ENCODE measurements at places on chromosomes 1 and 21.
A peak's percentile ranks its signal among the peaks of the same experiment; 100 is the strongest.

- DNase-seq = no peak
Measured at GRCh38 chr1:239718571-239718970, 332.2 kb downstream of the CHRM3 start.

GRCh38 chr1:95888941-95889390, 655.0 kb downstream of the RWDD3 start:
- no peak for DNase-seq

- no peak for DNase-seq
Measured at GRCh38 chr1:119621705-119622104, 26.4 kb downstream of the ZNF697 start.

DNA sequence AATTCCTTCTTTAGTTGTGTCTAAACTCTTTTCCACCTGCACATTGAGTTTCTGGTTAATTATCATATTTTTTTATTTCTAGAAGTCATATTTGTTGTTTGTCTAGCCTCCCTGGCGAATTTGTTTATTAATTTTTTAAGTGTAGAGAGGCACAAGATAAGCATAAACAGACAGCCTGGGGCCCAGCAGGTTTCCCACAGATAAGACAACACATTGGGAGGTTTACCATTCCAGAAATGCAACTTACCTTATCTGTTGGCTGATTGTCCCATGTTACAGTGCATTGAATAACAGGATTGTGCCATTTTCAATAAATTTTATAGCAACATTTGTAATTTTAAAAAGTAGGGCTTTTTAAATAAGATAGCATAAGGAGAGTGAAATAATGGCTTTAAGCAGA, 34.9 kb downstream of the COG2 start:
- no peak for DNase-seq

- DNase-seq = no peak
Measured at GRCh38 chr1:26191739-26192138, 1.3 kb downstream of the CATSPER4 start.

GRCh38 chr1:17348593-17349234, 23.3 kb upstream of the PADI6 start:
- no peak for DNase-seq

DNA sequence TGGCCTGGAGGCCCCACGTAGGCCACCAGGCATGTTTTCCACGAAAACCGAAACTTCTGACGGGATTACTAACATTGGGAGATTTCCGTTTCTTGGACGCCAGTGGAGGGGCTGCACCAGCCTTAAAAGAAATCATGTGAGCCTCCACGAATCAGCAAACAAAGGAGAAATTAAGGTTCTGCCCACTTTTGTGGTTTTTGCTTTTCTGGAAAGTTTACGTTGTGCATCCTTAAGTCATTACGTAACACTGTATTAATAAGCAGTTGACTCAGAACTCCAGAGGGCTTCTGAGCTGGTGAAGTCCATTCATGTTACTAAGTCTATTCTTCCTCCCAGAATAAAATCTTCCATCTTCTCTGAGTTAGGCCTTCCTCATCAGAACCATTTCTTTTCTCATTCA, 168.5 kb downstream of the PSMG1 start:
- DNase-seq = no peak

GRCh38 chr1:43062527-43063095, 103.9 kb upstream of the SLC2A1 start:
- no peak for DNase-seq

GRCh38 chr1:180611016-180611930, 20.5 kb upstream of the XPR1 start:
- DNase-seq = no peak

DNA sequence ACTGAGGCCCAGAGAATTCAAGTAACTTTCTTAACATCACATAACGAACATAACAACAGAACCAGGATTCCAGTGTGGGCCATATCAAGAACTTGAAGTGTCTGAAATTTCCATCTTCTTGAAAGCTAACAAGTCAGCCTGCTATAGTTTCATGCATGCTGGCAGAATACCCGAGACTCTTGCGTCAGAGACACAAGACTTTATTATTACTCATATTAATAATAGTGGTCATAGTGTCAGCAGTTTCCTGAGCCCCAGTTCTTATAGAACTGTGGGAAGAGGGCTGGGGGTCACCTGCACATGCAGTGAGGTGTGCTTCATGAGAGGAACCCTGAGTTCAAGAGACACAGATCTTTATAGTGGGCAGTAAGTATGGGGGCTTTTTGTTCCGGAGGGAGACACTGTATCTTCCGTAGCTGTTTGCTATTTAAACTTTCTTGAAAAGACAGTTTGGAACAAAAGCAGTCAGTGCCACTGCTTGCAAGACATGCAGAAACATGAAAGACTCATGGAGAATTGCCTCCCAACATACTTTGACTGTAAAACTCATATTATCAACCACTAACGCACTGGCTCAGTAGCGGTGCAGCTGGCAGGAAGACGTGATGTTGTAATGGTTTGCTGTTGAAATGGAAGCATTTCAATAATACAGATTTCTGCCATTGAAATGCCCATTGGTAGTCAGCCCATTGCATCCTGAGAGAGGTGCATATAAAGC, 339.2 kb downstream of the ADGRL2 start:
- DNase-seq = no peak

- DNase-seq = no peak
Measured at GRCh38 chr1:179707406-179707805, 35.7 kb upstream of the FAM163A start.

- no peak for DNase-seq
Measured at GRCh38 chr21:38878379-38879179, 72.8 kb downstream of the ETS2 start.

DNA sequence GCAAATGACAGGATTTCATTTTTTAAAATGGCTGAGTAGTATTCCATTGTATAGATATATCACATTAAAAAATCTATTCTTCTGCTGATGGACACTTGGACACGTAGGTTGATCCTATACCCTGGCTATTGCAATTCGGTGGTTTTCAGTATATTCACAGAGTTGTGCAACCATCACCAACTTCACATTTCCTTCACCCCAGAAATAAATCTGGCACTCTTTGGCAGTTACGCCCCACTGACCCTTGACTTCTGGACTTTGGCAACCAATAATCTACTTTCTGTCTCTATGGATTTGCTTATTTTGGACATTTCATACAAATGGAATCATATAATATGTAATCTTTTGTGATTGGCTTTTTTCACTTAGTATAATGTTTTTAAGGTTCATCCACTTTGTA, 35.9 kb downstream of the MAP3K7CL start:
- DNase-seq = no peak

- no peak for DNase-seq
Measured at GRCh38 chr21:35482933-35483662, 434.0 kb upstream of the RUNX1 start.

DNA sequence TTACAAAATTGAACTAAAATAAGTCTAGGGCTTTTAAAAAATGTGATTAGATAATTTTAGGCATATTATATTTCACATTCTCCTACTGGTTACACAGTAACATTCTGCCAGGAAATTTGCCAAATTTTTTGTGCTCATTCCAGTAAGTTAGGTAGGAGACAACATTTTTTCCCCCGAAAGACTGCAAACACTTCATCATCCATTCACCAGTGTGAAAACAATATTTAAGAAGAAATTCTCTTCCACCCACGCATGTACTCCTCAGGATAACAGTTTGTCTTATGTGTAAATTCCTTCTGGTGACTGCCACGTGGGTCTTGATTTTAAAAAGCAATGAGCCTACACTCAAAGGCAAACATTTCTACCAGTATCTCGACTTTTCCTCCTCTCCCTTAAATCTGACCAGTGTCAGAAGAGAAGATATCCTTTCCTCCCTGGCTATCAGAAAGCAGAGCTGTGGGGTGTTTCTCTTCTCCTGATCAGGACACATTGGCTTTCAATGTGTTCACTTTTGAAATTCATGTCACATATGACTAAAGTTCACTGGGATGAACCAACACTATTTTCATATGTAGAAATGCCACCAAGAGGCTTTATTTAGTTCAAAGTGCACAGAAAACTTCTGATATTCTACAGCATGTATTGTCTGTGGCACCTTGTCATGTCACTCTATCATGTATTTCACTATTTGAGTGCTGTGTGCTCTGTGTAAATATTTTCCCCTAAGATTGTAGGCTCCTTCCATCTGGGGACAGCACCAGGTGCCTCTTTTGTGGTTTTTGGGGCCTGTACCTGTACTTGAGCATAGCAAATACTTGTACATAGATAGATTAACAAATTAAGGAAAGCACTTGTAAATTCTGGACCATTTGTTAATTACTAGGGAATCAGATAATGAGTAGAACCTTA, 38.6 kb downstream of the LHX9 start:
- no peak for DNase-seq

DNA sequence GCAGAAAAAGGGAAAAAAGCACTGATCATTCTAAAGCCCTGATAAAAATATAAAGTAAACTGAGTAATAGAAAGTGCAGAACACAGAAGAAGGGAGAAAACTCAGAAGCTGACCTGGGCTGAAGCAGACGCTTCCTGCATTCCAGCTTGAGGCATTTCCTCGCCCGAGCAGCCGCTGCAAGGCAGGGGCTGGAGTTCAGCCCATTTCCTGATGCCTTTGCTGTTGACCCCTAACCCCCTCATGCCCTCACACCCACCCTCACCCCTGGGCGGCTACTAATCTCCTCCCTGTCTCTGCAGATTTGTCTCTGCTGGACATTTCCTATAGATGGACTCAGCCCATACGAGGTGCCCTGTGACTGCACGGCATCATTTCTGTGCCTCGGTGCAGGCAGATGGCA, 227.8 kb downstream of the NPHP4 start:
- DNase-seq = no peak

- DNase-seq = no peak
Measured at GRCh38 chr1:114341856-114342255, 169.1 kb downstream of the TRIM33 start.

DNA sequence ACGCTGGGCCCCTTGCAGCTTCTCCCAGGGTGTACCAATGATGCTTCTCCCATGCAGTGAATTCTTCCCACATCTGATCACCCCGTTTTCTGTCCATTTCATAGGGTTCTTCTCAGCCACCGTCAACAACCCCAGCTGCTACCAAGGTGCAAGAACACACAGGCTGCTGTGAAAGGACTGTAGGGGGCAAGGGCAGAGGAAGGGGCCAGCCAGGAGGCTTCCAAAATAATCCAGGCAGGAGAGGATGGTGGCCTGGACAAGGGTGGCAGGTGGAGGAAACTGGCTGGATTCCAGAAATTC, 113.3 kb upstream of the WNT4 start:
- no peak for DNase-seq

- DNase-seq = no peak
Measured at GRCh38 chr1:178126261-178126660, 32.4 kb downstream of the RASAL2 start.

- no peak for DNase-seq
Measured at GRCh38 chr1:75135573-75136194, 1.5 kb downstream of the LHX8 start.

DNA sequence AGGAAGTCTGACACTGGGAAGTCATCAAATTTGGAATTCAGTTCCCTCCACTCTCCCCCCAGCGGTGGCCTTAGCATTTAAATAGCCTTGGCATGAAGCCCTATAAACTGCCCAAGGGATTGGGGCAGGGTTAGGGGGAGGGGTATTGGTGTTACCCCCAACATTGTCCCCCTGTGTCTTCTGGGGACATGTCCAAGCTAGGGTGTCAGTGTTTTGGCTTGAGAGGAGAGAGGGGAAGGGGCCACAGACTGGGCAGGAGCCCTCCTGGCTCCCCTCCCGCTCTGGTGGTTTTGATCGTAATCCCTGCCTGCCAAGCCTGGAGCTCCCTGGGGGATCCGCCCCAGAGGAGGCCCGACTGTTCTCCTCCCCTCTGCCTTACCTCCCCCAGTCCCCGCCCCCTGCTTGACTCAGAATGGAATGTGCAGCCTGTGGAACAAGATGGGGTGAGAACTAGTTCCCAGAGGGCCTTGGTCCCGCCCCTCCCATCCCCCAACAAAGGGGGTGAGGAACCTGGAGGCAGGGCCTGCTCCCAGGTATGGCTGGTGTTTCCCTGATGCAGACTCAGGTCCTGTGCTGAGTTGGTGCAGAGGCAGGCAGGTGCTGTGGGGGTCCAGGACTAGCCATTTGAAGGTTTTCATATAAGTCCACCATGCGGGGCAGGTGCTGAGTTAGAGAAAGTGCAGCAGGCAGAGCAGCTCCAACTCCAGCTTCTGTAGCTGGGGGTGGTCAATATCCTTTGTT, 7.4 kb downstream of the SOX13 start:
- peak; percentile 99 for DNase-seq

GRCh38 chr21:31184459-31184858, 146.2 kb upstream of the KRTAP19-8 start:
- DNase-seq = no peak

DNA sequence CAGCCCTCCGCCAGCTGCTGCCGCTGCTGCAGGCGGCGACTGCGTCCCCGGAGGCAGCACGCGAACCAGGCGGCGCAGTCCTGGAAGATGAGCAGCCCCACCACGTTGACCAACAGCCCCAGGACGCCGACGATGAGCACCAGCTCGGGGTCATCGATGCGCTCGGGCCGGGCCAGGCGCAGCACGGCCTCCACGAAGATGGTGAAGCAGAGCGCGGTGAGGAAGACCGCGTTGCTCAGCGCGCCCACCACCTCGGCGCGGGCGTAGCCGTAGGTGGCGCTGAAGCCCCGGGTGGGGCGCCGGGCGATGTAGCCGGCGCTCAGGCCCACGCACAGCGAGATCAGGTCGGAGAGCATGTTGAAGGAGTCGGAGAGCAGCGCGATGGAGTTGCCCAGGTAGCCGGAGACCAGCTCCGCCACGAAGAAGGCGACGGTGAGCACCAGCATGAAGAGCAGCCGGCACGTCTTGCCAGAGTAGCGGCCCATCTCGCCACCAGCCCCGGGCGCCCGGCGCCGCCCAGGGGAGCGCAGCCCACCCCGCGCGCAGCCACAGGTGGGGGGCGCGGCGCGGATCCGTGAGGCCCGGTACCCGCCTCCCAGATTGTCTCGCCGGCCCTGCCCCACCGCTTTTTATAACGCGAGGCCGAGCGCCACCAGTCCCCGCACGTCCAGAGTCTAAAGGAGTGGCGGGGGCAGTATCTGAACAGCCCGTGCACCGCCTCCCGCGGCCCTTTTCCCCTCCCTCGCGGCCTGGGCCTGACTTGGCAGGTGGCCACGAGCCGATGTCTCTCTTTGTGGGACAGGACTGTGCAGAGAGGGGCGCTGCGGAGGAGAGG, at the start of gene SLC30A10:
Gene SLC30A10 (minus strand): TSS at position 602 of the 835 bp plus-strand sequence. CDS start 117 bp downstream, at position 485.
- peak; percentile 64 for DNase-seq

DNA sequence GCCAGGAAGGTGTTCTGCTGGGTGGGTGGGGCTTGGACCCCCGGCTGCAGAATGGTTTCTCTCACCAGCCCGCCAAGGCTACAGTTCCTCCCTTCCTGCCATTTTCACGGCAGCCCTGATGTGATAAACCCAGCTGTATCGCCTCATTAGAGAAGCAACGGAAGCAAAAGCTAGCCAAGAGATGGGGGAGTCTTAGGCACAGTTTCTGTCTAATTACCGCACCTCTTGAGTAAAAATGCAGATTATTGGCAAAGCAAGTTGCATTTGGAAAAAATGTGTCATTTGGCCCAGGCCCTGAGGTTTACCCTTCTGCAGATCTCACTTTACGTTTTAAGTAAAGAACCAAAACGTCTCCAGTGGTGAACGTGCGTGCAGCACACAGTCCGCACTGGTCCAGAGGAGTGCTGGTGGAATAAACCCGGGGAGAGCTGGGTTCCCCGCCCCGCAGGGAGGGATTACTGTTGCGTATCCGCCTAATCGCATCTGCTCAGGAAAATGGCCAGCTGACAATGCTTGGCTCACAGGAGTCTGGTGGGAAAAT, 109.9 kb downstream of the GALNT2 start:
- peak; percentile 77 for DNase-seq

- DNase-seq = no peak
Measured at GRCh38 chr1:209063767-209064659, 519.5 kb upstream of the CAMK1G start.

GRCh38 chr1:83929184-83929583, 69.7 kb downstream of the TTLL7 start:
- DNase-seq = no peak
